ENCODE measurements at places on chromosomes 13 and 19. TPM values are rescaled to one million over a fixed set of nuclear protein-coding genes. Genes with fewer than 3 reads are reported as not detected.
A peak's percentile ranks its signal among the peaks of the same experiment; 100 is the strongest.

DNA sequence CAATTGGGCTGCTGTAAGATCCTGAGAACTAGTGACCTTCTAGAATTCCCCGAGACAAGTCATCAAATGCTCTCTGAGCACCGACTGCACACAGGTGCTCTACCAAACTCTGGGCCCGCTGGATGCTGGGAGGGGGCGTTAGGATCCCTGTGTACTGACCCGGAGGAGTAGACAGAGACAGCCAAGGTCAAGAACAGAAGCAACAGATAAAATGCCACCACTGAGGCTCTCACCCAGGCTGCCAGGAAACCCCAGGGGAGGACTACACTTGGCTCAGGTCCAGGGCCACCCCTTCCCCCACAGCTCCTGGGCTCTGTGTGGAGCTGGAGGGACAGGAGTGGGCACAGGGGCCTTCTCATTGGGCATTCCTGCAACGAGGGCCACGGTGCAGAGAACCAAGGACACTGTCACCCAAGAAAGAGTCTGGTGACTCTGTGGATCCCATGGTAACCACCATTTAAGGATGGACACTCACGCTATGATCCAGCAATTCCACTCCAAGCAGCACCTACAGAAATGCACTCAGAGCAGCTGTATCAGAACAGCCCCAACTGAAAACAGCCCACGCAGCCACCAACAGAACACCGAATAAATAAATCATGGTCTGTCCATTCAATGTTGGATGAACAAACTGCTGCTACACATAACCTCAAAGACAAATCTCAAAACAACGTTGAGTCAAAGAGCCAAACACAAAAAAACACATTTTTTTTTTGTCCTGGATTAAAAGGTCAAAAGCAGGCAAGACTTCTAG is 16.8 kb upstream of the SLC35E1 start:
- peak; percentile 46 for DNase-seq
- peaks cover 8% of the 10 kb centered on the region for H3K36me3 ChIP-seq
- H3K27ac ChIP-seq: peak overlapping the region; percentile 95
- no peaks in the 10 kb centered on the region for H3K27me3 ChIP-seq

DNA sequence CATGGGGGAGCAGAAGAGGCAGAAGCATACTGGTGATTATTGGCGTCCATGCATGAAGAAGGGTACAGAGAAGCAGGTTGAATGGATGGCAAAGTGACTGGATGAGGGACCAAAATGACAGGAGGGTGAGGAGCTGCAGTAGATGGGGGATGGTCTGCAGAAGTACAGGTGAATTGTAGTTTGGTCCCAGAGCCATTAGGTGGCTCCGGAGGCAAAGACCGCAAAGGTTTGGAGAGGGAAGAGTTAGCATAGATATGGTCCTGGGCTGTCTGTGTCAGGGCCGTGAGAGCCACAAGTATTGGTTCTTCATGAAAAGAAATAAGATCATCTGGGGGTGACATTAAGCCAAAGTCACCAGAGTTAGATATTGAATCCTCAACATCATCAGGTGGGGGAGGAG is 59.0 kb upstream of the ZNF726 start:
- H3K4me3 ChIP-seq: no peak overlapping the region
- H3K27me3 ChIP-seq: no peaks in the 10 kb centered on the region
- DNase-seq: no peak

GRCh38 chr13:95703576-95703975 is 26.6 kb downstream of the DNAJC3 start:
- no peak for DNase-seq
- H3K4me3 ChIP-seq: no peak overlapping the region
- H3K36me3 ChIP-seq: peaks cover 5% of the 10 kb centered on the region

- peaks cover 21% of the 10 kb centered on the region for H3K27me3 ChIP-seq
- H3K4me3 ChIP-seq: no peak overlapping the region
- H3K27ac ChIP-seq: no peak overlapping the region
Observed at GRCh38 chr19:41223431-41224234, 4.6 kb downstream of the AXL start.

DNA sequence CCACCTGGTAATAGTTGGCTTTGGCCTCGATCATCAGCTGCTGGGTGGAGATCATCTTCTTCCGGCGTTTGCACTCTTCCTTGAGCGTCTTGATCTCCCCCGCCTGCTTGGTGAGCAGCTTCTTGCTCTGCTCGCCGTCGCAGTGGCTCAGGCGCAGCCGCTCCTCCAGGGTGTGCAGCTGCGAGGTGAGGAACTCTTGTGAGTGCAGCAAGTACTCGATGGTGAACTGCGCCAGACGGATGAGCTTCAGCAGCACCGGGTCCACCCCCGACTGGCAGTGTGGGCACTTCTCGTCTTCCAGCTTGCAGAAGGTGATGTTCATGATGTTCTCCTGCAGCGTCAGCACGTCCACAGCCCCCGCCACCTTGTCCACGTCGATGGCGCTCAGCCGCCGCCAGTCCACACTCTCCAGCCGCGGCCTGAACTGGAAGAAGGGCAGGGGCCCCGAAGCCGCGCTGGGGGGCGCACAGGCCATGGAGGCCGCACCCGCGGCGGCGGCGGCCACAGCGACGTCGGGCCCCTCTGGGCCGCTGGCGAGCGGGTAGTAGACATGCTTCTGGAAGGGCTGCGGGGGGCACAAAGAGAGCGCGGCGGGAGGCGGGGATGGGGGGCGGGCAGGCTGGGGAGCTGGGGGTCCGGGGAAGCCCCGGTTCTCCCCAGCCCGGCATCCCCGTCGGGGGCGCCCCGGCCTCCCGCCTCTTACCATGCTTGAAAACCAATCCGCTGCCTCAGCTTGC is 3.0 kb downstream of the DZIP1 start:
- no peak for DNase-seq
- peaks cover 33% of the 10 kb centered on the region for H3K27me3 ChIP-seq
- H3K4me3 ChIP-seq: no peak overlapping the region
- H3K4me1 ChIP-seq: peaks cover 13% of the 10 kb centered on the region

DNA sequence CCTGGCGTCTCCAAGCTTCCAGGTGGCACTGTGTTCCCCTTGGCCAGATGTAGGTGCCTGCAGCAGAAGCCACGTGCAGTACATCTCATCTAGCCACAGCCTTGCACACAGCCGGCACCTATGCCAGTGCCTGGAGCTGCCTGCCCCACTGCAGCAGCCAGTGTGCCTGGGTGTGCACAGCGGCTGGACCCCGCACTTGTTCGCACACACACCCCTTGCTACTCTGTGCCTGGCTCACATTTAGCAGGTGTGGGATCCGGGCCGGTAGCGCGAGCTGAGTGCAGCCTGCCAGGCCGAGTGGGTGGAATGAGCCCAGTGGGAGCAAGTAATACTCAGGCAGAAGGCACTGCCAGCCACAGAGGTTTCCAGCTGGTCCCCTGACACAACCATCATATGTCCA is 26.9 kb upstream of the RBM26 start:
- no peak for DNase-seq
- H3K36me3 ChIP-seq: no peaks in the 10 kb centered on the region
- H3K4me1 ChIP-seq: peaks cover 25% of the 10 kb centered on the region
- H3K27ac ChIP-seq: no peak overlapping the region

DNA sequence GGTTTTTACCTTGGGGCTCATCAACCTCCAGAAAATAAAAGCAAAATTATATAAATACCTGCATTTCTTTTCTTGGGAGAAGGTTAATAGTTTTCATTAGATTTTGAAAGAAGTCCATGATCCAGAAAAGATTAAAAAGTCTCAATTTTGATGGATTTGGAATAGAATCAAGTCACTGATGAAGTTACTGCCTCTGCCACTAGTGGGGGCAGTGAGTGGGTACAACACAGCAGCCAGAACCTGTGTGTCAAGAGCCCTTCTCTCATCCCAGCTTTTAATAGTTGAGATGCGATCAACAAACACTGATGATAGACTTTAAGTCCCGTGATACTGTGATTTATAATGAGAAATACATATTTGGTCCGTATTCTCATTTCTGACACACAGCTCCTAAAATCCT is 686.7 kb downstream of the DIAPH3 start:
- H3K27ac ChIP-seq: no peak overlapping the region
- no peaks in the 10 kb centered on the region for H3K36me3 ChIP-seq
- peak; percentile 11 for DNase-seq
- no peak overlapping the region for H3K4me3 ChIP-seq
- H3K4me1 ChIP-seq: no peaks in the 10 kb centered on the region
- H3K27me3 ChIP-seq: no peaks in the 10 kb centered on the region

GRCh38 chr19:56107626-56108351 is 13.3 kb downstream of the ZNF787 start:
- H3K4me1 ChIP-seq: peaks cover 44% of the 10 kb centered on the region
- H3K36me3 ChIP-seq: peaks cover 10% of the 10 kb centered on the region
- no peak overlapping the region for H3K4me3 ChIP-seq
- no peak for DNase-seq
- no peak overlapping the region for H3K27ac ChIP-seq
- H3K27me3 ChIP-seq: no peaks in the 10 kb centered on the region

DNA sequence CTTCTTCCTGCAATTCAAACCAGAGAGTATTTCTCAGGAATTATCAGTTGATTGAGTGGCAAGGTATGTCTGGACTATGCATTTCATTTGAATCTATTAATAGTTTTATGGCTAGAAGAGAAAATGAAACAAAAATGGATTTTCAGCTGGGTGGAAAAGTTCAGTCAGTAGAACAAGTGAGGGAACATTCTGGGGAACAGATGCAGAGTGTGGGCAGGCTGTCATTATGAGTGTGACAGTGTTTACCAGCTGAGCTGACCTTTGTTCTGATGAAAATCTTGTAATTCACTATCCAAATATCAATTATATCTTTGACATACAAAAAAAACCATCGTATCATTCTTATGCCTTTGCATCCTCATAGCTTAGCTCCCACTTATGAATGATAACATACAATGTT is 2.6 kb upstream of the CLC start:
- H3K27me3 ChIP-seq: peaks cover 15% of the 10 kb centered on the region
- no peak overlapping the region for H3K4me3 ChIP-seq
- H3K4me1 ChIP-seq: peaks cover 24% of the 10 kb centered on the region
- peak; percentile 43 for DNase-seq

DNA sequence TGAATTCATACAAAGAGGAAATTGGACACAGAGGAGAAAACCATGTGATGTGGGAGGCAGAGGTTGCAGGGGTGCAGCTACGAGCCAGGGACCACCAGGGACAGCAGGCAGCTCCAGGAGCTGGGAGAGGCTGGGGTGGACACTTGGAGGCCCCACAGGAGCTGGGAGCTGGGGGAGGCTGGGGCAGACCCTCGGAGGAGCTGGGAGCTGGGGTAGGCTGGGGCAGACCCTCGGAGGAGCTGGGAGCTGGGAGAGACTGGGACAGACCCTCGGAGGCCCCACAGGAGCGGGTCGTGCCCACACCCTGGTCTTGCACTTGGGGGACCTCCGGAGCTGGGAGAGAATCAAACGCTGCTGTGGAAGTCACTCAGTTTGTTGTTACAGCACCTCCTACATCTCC is 141.7 kb downstream of the SOX1 start:
- H3K4me3 ChIP-seq: no peak overlapping the region
- H3K27ac ChIP-seq: no peak overlapping the region
- no peak for DNase-seq
- peaks cover 6% of the 10 kb centered on the region for H3K4me1 ChIP-seq
- peaks cover 35% of the 10 kb centered on the region for H3K27me3 ChIP-seq

GRCh38 chr19:57171551-57172081 is 4.3 kb upstream of the DUXA start:
- peaks cover 19% of the 10 kb centered on the region for H3K27me3 ChIP-seq
- peak; percentile 39 for DNase-seq
- H3K4me1 ChIP-seq: peaks cover 10% of the 10 kb centered on the region
- peak overlapping the region; percentile 41 for H3K4me3 ChIP-seq
- H3K36me3 ChIP-seq: peaks cover 25% of the 10 kb centered on the region

- no peak for DNase-seq
- H3K27me3 ChIP-seq: no peaks in the 10 kb centered on the region
- no peak overlapping the region for H3K4me3 ChIP-seq
- no peaks in the 10 kb centered on the region for H3K36me3 ChIP-seq
Observed at GRCh38 chr13:50319635-50320255, 304.5 kb downstream of the KCNRG start.

DNA sequence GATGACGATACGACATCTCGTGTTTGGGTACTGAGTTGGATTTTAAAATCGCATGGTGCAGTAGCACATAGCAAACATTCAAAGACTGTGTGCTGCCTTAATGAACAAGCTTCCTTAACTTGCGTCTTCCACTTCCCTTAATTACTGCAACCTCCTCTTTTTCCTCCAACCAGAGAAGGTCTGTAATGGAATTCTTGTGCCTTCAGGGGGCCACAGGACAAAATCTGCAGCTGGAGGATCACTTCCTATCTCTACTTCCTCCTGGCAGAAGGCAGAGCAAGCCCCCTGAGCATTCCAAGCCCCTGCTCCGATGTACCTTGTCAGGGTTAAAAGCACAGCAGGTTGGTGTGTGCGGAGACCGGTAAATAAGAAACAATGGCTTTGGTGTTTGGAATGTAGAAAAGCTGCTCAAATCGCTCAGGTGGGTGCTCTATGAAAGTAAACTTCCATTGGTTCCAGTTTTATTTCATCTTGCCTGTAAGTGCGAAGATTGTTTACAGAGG is 151.3 kb upstream of the UQCRFS1 start:
- peaks cover 33% of the 10 kb centered on the region for H3K27me3 ChIP-seq
- DNase-seq: no peak
- H3K27ac ChIP-seq: no peak overlapping the region
- no peaks in the 10 kb centered on the region for H3K4me1 ChIP-seq

GRCh38 chr13:104387510-104387909 is 1321.3 kb upstream of the SLC10A2 start:
- no peaks in the 10 kb centered on the region for H3K36me3 ChIP-seq
- DNase-seq: no peak
- no peak overlapping the region for H3K27ac ChIP-seq
- no peaks in the 10 kb centered on the region for H3K4me1 ChIP-seq

DNA sequence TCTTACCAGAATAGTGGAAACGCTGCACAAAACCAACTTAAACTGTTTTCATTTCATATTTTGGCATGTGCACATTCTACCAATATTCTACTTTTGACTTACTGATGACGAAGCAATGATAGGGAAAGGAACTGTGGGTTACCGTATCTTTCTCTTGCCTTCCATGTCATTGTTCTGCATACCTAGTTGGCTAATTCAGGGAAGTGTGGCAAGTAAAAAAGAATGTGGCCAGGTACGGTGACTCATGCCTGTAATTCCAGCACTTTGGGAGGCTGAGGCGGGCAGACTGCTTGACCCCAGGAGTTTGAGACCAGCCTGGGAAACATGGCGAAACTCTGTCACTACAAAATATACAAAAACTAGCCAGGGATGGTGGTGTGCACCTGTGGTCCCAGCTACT is 108.2 kb downstream of the SIPA1L3 start:
- DNase-seq: no peak
- no peak overlapping the region for H3K4me3 ChIP-seq
- peaks cover 4% of the 10 kb centered on the region for H3K36me3 ChIP-seq
- no peak overlapping the region for H3K27ac ChIP-seq
- H3K27me3 ChIP-seq: no peaks in the 10 kb centered on the region

DNA sequence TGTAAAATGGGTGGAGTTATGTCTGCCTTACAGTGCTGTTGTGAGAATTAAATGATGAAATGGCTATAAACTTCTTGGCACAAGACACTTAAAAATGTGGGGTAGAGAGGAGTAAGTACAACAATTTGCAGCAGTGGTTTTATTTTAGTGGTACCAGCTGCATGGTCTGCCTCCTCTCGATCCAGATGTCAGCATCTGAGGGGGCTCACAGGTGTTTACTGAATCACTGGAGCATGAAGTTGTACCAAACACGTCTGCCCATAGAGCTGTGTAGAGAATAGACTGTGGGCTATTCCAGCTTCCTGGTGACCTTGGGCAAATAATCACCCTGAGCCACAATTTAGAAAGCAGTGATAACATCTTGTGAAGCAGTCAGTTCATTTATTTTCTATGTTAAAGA is 11.1 kb downstream of the SLC10A2 start:
- no peaks in the 10 kb centered on the region for H3K36me3 ChIP-seq
- no peak overlapping the region for H3K4me3 ChIP-seq
- no peaks in the 10 kb centered on the region for H3K27me3 ChIP-seq
- no peak for DNase-seq
- H3K27ac ChIP-seq: no peak overlapping the region

SPTBN4 gene
- total RNA-seq: 2.4 TPM

ZFP36 gene
- 69.1 TPM for total RNA-seq

RASAL3 gene
- 80.7 TPM for total RNA-seq

RNF113B gene
- not detected for total RNA-seq

NCAN gene
- not detected for total RNA-seq
